Activated CD4-positive, alpha-beta memory T cell treated with anti-CD3 and anti-CD28 coated beads for 36 hours (primary cell): ENCODE measurements at places on chromosomes 5 and 9. TPM values are rescaled to one million over a fixed set of nuclear protein-coding genes. Genes with fewer than 3 reads are reported as not detected.

Gene SPINK13
- not detected for total RNA-seq

Gene EGR1
- 69.4 TPM for total RNA-seq

Gene MAPKAP1
- 57.9 TPM for total RNA-seq

- no peak for DNase-seq
Observed at GRCh38 chr9:36974731-36975130, 59.3 kb downstream of the PAX5 start.

DNA sequence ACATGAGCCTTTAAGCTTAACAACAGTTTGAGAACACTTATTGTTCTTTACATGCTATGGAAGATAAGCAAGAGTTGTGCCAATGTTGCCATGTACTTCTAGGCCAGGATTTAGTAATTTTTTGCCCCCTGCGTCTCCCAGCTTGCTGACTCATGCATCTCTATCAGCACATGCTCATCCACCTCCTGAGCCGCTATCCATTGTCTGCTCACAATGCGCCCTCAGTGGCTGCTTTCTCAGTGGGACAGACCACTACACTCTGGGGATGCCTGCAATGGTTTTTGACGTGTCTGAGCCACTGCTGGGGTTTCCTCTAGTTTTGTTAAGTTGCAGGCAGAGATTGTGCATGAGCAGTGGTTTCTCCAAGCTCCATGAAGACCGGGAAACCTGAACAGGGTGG is 50.9 kb upstream of the PHF2 start:
- DNase-seq: no peak

GRCh38 chr5:17114233-17114632 is 103.2 kb upstream of the BASP1 start:
- DNase-seq: no peak

DNA sequence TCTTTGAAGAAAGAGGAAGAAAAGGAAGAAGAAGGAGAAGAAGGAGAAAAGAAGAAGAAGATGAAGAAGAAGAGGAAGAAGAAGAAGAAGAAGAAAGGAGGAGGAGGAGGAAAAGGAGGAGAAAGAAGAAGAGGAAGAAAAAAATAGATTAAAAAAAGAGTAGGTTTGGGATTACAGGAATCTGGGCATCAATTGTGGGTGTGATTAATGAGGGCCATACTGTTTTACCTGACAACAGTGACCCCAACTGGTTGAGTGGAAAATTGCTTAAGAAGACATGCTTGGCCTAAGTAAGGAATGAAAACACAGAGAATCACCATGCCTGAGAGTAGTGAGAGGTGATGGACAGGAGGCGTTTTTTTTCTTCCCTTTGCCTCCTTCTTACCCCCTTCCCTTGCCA is 114.6 kb downstream of the FAM170A start:
- no peak for DNase-seq

DNA sequence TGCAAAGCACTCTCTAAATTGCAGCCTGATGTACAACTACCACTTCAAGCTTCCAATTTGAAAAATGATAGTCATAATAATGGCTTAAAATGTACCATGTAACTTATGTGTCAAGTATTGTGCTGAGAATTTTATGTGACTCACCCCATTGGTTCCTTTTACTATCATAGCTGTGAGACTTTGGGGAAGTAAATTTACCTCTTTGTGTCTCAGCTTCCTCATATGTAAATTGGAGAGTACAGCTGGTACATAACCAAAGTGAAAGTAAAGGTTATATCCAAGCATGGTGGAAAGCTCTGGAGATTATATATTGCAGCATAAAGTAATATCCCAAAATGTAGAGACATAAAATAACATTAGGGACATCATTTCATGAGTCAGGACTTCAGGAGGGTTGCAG is 2200.4 kb upstream of the C9orf72 start:
- no peak for DNase-seq
